ENCODE measurements at places on chromosomes 7 and 10.

DNA sequence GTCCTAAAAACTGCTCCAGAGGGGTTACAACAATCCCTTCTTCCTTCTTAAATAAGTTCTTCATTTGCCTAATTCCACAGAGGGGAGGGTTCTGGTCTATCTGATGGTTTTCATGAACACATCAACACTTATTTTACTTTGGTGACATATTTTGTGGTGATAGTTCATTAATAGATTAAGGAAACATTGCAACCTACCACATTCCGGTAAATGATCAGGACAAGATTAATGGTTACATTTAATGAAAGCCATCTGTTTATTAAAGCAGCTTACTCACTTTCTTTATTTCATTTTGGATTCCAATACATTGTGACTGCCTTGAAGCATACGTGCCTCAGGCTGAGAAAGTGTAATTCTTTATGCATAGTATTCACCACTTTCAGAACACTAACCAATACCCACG, 101.0 kb downstream of the SKIDA1 start:
- DNase-seq = no peak

DNA sequence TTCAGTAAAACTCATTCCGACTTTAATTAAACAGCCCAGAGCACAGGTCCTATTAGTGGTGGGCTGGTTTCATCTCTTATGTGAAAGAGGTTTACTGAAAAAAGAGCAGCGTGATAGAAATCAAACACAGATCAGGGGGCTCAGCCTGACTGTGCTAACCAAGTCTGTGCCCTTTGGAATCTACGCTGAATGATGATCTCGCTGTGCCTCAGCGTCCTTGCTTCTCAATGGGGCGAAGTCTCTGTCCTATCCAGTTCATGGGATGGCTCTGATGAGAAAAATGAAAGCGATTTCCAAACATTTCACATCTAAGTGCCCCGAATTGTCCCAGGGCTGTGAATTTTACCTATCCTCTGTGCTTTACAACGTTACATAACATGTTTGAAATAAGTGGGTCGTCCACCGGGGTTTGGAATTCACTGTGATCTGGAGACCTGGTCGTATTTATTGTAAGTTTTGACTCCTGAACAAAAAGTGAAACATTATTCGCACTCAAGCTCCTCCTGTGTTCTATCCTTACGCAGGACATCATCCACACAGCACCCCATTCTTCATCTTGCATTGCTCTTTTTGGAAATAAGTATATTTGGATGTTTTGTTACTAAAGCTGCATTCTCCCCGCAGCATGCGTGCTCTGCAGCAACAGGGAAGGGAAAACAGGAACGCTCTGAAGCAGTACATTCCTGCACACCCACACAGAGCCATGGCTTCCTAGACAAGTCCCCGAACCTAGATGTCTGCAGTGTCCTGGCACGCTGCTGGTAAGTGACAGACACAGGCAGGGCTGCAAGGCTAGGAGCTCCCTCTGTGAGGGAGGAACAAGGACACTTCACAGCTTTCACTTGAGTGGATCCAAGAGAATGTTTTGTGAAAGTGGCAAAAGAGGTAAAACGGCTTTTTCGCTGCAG, 83.5 kb downstream of the SLC37A3 start:
- no peak for DNase-seq

GRCh38 chr10:26647602-26648244, 49.8 kb upstream of the PDSS1 start:
- DNase-seq = no peak

- no peak for DNase-seq
Measured at GRCh38 chr10:68795886-68796532, 31.3 kb upstream of the STOX1 start.

- peak; percentile 34 for DNase-seq
Measured at GRCh38 chr7:50450590-50451032, 461 bp upstream of the FIGNL1 start.

DNA sequence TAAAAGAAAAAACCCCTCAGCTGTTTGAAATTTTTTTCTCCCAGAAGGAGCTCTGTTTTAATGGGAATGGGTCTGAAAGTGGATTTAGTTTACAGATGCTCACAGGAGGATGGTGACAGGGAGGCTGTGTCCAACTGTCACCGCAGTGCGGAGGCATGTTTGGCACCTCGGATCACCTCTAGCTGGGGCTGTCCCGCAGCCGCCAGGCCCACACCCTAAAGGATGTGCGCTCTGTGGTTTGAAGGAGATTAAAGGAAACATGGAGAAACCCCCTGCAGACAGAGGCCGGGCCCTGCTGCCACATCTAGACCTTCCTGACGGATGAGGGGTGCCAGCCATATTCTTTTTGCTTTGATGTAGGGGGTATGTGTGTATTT, 160.6 kb downstream of the DNAJB6 start:
- no peak for DNase-seq

DNA sequence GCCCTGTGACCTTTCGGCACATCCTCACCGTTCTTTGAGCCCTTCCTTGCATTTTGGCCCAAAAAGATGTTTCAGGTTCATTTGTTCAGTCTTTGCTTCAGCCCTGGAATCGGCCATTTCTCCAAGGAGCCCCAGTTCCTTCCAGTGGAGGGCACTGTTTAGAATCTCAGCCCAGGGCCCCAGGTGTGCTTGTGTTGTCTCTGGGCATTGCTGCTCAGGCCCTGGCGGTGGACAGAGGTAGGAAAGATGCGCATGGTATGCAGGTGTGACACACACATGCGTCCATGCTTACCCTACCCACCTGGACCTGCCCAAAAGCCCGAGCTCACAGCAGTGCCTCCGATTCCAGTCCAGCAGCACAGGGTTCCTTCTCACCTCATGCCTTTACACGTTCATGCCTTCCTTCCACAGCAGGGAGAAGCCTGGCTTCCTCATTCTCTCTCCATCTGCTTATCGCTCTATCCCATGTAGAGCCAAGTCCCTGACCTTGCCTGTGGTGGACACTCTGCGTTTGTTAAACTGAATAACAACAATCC, 70.6 kb downstream of the LHPP start:
- peak; percentile 48 for DNase-seq

GRCh38 chr7:152341039-152341913, 94.5 kb downstream of the KMT2C start:
- peak; percentile 38 for DNase-seq

- no peak for DNase-seq
Measured at GRCh38 chr10:72044417-72045041, 43.8 kb downstream of the SPOCK2 start.

GRCh38 chr7:141706239-141707064, 1.7 kb upstream of the WEE2 start:
- no peak for DNase-seq

All from HuH-7.5 (cell line).